ENCODE measurements at places on chromosomes 1 and 21.

DNA sequence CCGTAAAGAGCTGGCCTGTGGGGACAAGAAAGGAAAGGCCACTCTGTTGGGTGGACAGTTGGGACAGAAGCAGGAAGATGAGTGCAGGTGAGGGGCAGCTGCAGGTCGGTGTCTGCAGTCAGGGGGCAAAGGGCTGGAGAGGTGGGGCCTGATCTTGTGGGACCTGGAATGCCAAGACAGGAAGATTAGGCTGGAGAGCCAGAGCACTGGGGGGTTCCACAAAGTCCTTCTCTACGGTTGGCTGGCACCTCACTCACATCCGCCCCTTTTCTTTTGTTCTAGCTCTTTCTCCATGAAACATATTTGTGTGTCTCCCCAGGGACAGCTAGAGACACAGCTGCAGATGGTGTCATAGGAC, 404.1 kb downstream of the PTPRU start:
- DNase-seq: no peak

- DNase-seq: peak; percentile 32
Measured at GRCh38 chr1:92923664-92924063, 37.6 kb downstream of the DIPK1A start.

GRCh38 chr1:197544553-197544952, 230.7 kb downstream of the DENND1B start:
- no peak for DNase-seq

GRCh38 chr1:6207075-6207885, 1.4 kb downstream of the RNF207 start:
- no peak for DNase-seq

DNA sequence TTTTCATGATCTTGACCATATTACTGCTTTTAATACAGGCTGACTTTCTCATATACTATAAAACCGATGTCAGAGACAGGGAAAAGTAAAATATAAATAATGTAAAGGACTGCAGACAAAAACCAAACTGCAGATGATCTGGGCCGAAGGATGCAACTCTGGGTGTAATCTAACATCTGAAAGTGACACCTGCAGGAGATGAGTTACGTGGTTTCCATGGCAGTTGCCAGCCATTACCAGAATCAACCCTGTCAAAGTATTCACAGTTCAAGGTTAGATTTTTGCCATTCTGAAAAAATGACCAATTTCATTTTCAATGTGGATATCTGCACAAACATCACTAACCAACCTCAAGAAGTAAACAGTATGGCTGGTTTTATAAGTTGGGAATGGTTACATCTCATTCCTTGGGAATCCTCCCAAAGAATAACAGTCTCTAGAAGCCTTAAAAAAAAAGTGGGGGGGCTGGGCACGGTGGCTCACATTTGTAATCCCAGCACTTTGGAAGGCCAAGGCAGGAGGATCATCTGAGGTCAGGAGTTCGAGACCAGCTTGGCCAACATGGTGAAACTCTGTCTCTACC, 27.7 kb downstream of the DNAJC11 start:
- no peak for DNase-seq

DNA sequence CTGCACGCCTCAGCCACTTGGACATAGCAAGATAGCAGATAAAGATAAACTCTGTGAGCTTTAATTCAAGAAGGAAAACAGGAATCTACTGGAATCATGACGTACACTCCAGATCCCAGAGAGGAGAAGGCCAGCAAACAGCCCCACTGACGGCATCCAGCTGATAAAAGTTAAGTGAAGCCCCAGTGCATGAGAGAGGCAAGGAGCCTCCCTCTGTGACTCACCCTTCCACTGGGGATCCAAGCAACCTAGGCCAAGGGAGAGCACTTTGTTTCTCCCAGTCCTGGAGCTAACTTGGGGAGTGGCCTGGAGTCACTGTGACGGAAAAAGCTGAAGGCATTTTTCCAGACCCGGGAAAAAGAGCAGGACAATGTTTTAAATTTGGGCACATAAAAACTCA, 270.0 kb downstream of the AKT3 start:
- no peak for DNase-seq

DNA sequence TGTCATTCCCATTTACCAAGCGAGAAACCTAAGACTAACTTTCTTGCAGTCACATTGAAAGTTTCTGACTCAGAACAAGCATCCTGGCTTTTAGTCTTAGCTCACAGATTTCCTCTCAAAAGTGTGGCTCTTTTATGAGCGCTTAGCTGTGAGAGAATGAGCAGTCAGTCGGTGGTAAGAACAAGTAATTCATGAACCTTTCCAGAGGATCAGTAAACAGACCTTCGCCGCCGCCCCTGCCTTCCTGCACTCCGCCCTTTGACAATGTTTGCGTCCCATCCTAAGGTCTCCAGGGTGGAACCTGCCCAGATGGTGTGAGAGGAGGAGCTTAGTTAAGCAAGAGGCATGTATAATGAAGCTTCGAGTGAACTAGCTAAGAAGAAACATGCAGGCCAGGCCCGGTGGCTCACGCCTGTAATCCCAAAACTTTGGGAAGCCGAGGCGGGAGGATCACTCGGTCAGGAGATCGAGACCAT, 142.4 kb downstream of the GLUL start:
- no peak for DNase-seq

GRCh38 chr1:232509570-232509969, 120.4 kb downstream of the SIPA1L2 start:
- DNase-seq: peak; percentile 67

DNA sequence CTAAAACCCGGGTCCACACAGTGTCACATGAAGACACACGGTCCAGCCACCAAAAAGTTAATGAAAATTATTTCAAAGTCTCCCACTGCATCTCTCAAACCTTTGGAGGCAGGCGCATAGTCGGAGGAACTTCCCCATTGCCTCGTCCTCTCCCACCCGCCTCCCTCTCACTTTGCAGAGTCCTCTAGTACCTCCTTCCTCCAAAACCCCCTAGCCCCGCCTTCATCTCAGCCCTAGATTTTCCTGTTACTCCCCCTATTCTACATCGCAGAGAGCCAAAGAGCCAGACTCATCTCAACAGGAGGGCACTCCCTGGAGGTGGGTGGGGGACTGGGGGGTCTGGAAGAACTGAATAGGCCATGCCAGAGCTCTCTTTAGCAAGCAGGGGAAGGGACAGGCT, 79.3 kb downstream of the DISP3 start:
- no peak for DNase-seq

DNA sequence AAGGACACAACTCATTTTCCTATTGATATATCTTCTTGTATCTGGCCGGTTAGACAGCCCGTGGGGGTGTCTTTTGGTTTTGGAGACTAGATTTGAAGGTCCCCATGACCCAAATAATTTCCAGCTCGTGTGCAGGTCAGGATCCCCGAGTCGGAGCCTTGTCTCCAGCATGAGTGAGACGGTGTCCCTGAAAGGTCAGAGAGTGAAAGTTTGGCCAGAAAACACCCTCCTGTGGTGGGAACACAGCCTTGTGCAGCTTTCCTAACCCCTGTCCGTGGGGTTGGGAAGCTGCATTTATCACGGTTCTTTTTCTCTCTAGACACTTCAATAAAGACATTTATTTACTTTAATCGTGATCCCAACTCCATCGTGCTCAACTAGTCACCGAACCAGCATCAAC, 17.6 kb downstream of the COQ8A start:
- no peak for DNase-seq

GRCh38 chr1:183212870-183213269, 26.8 kb downstream of the LAMC2 start:
- no peak for DNase-seq

- no peak for DNase-seq
Measured at GRCh38 chr1:97803026-97803425, 117.8 kb downstream of the DPYD start.

DNA sequence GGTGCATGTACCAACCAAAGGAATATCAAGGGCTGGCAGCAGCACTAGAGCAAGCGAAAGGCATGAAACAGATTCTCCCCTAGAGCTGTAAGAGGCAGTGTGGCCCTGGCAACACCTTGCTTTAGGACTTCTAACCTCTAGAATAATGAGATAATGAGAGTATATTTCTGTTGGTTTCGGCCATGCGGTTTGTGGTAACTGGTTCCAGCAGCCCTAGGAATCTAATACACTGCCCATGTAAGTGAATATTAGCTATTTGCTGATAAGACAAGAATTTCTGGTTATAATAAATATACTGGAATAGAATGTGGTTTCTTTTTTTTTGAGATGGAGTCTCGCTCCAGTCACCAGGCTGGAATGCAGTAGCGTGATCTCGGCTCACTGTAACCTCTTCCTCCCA, 199.4 kb downstream of the GABPA start:
- DNase-seq: no peak

- no peak for DNase-seq
Measured at GRCh38 chr1:115783311-115783710, 14.8 kb upstream of the CASQ2 start.

DNA sequence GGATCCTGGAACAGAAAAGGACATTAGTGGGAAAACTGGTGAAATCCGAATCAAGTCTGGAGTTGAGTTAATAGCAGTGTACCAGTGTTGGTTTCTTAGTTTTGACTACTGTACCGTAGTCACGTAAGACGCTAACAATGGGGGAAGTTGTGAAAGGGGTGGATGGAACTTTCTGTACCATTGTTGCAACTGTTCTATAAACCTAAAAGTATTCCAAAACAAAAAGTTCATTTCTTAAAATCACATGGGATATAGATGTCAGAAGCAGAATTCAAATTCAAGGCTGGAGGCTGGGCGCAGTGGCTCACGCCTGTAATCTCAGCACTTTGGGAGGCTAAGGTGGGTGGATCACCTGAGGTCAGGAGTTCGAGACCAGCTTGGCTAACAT, 16.9 kb downstream of the ARHGEF19 start:
- no peak for DNase-seq

- DNase-seq: no peak
Measured at GRCh38 chr1:172948457-172948856, 102.3 kb downstream of the TNFSF18 start.

GRCh38 chr1:113333056-113333455, 57.3 kb upstream of the MAGI3 start:
- DNase-seq: no peak

DNA sequence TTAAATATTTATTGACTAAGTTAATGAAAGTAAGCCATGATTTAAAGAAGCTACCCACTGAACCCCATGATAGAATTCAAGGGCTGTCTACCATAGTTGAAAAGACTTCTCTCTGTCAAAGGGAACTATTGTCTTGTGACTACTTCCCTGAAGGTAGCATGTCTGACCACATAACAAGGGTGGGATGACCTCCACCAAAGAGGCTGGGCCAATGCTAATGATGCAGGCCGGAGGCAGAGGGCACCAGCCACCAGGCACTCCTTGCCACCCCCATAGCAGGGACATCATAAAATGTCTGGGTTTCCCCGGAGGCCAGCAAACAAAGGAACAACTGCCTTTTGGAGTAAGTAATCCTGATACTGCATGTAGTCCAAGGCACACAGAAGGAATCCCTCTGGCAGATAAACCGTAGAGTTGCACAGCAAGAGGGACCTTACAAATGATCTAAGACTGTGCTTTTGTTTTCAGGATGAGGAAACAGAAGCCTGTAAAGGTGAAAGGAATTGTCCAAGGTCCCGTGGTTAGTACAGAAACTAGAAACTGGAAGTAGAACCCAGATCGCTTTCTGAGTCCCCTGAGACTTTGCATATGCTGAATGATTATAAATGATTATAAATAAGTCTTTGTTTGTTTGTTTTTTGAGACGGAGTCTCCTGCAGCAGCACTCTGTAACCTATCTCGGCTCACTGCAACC, 33.5 kb upstream of the ITPKB start:
- DNase-seq: no peak

GRCh38 chr1:174768949-174769348, 230.8 kb upstream of the CACYBP start:
- no peak for DNase-seq

DNA sequence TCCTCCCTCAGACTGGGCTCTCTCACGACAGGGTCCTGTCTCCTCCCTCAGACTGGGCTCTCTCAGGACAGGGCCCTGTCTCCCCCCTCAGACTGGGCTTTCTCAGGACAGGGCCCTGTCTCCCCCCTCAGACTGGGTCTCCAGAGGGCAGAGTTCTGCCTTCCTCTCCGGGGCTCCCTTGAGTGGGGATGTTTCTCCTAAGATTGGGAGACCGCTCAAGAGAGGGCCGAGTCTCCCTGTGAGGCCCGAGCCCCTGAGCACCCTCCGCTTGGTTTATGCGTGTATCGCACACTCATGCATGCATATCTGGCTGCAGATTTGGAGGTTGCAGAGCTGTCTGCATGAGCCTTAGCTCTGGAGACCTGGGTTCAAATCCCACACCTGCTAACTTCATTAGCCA, 39.3 kb upstream of the CSF3R start:
- DNase-seq: no peak

DNA sequence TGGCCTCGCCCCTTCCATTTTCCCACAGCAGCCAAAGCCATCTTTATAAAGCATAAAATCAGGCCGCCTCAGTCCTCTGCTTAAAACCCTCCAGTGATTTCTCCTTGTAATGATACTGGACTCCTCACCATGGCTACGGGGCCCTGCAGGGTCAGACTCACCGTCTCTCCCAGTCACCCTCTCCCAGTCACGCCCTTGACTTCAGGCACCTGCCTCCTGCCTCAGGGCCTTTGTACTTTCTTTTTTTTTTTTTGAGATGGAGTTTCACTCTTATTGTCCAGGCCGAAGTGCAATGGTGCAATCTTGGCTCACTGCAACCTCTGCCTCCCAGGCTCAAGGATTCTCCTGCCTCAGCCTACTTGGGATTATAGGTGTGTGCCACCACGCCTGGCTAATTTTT, 47.8 kb downstream of the PIK3CD start:
- DNase-seq: no peak

DNA sequence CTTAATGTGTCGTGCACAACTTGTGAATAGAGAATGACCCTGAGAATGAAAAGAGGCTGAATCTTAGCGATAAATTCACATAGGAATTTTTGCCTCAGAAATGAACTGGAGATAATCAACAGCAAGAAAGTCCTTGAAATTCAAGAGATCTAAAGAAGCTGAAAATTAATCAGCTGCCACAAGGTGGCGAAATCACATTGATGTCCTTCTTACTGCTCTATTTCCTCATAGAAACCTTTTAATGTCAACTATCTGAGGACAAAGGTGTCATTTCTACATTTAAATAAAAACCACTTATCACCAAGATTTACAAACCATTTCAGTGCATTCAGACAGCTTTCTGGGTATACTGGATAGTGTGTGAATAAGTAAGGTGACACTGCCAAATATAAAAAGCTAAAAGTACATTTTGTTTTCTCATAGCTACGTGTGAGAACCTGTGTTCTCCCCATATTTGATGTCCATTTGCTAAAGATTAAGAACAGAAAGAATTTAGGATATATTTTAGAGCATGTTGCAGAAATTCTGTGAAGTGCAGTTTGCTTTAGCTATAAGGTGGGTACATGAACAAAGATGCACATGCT, 485.3 kb upstream of the PTBP2 start:
- DNase-seq: peak; percentile 69

DNA sequence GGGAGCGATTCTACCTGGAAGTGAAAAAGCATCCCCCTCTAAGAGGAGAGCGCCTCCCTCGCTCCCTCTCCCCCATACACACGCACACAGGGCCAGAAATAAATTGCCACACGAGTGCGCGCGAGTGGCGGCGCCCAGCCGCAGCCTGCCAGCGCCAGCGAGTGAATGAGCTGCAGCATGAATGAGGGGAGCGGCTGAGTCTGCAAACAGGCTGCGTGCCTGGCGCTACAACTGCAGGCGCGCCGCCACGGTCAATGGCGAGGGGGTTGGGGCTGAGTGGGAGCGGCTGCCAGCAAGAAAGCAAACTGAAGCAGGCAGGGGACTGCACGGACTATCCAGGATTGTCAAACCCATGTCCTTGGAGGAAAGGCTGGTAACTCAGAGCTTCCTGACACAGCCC, 2.2 kb downstream of the CAMK1G start:
- peak; percentile 87 for DNase-seq
